Gastroesophageal sphincter (tissue), 4 donors: ENCODE measurements at places on chromosomes 5 and 9.

DNA sequence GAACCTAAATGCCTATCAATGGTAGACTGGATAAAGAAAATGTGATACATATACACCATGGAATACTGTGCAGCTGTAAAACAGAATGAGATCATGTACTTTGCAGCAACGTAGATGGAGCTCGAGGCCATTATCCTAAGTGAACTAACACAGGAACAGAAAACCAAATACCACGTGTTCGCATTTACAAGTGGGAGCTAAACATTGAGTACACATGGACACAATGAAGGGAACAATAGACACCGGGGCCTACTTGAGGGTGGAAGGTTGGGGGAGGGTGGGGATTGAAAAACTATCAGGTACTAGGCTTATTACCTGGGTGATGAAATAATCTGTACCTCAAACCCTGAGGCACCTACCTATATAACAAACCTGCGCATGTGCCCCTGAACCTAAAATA lies 22.4 kb upstream of the DEPDC1B start:
- no peaks in the 10 kb centered on the region for H3K27me3 ChIP-seq
- no peak for ATAC-seq
- H3K27ac ChIP-seq, result no peak overlapping the region
- no peaks in the 10 kb centered on the region for H3K4me1 ChIP-seq
- H3K4me3 ChIP-seq, result no peak overlapping the region
- H3K36me3 ChIP-seq, result no peaks in the 10 kb centered on the region

- H3K36me3 ChIP-seq, result no peaks in the 10 kb centered on the region
- ATAC-seq, result no peak
- peaks cover 46% of the 10 kb centered on the region for H3K27me3 ChIP-seq
- no peak overlapping the region for H3K27ac ChIP-seq
- no peak overlapping the region for H3K4me3 ChIP-seq
Observed at GRCh38 chr9:93809204-93809940, 145.8 kb downstream of the BARX1 start.

- no peak overlapping the region for H3K4me3 ChIP-seq
- H3K27me3 ChIP-seq, result no peaks in the 10 kb centered on the region
- H3K27ac ChIP-seq, result no peak overlapping the region
- ATAC-seq, result no peak
- no peaks in the 10 kb centered on the region for H3K4me1 ChIP-seq
Observed at GRCh38 chr5:81179959-81180358, 53.2 kb upstream of the CKMT2 start.

DNA sequence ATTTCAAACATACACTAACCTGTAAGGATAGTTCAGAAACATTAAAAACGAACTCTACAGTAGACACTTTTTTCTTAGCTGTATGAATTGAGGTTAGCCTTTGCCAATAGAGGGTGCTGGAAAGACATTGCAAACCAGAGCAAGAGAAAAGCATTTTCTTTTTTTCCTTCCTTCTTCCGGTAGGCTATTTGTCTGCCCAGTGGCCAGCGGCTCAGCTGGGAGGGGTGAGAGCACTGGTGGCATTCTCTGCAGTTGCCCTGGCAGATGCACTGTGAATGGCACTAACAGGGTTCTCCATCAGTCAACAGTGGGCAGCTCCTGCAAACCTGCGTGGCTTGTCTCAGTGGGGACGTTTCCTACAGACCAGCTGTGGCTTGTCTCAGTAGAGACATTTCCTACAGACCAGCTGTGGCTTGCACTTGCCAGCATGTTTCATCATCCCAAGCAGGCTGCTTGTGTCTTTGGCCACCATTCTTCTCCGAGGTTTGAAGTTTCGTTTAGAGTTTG lies 984.5 kb upstream of the CDH18 start:
- no peaks in the 10 kb centered on the region for H3K4me1 ChIP-seq
- ATAC-seq, result peak; percentile 83
- no peak overlapping the region for H3K27ac ChIP-seq
- H3K36me3 ChIP-seq, result no peaks in the 10 kb centered on the region

DNA sequence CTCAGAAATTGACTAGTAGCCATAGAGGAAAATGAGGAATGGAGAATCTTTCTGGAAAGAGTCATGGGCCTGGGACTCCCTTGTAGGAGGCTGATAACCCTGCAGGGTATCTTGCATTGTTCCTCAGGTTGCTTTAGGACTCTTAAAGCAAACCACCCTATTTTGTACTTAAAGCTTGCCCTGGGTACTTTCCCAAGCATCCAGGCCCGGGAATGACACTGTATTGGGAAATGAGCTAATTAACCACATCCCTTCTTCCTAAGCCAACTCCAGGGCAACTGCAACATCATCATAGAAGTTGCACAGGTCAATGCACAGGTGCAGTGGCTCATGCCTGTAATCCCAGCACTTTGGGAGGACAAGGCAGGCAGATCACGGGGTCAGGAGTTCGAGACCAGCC lies 55.9 kb downstream of the UGCG start:
- H3K4me1 ChIP-seq, result no peaks in the 10 kb centered on the region
- no peaks in the 10 kb centered on the region for H3K36me3 ChIP-seq
- ATAC-seq, result no peak
- no peaks in the 10 kb centered on the region for H3K27me3 ChIP-seq
- no peak overlapping the region for H3K4me3 ChIP-seq

DNA sequence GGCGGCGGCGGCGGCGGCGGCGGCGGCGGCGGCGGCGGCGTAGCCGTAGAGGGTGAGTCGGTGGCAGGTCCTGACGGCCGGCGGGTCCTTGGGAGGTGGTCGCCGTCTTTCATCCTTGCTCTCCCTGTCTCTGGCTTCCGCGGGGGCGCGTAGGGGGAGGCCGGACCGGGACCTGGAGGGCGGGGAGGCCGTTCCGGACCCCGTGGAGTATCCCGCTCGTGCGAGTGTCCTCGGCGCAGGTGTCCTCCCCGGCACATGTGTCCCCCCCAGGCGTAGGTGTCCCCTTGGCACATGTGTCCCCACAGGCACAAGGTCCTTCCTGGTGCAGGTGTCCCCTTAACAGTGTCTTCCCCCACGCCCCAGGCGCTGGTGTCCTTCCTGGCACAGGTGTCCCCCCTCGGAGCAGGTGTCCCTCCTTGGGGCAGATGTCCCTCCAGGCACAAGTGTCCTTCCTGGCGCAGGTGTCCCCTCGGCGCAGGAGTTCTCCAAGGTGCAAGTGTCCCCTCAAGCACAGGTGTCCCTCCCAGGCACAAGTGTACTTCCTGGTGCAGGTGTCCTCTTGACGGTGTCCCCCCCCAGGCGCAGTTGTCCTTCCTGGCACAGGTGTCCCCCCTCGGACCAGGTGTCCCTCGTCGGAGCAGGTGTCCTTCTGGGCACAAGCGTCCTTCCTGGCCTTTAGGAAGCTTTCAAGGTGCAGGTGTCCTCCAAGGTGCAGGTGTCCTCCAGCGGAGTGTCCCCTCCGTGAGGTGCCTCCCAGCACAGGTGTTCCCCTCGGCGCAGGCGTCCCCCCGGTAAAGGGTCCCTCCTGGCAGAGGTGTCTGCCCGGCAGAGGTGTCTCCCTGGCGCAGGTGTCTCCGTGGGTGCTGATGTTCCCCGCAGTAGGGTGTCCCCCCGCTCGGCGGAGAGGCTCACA lies 519 bp downstream of the EXOC3 start:
- H3K36me3 ChIP-seq, result no peaks in the 10 kb centered on the region
- peaks cover 15% of the 10 kb centered on the region for H3K4me1 ChIP-seq
- ATAC-seq, result peak; percentile 8
- H3K27ac ChIP-seq, result peak overlapping the region; percentile 89

GRCh38 chr5:5523066-5523505 lies 100.6 kb downstream of the ICE1 start:
- no peak overlapping the region for H3K27ac ChIP-seq
- no peaks in the 10 kb centered on the region for H3K27me3 ChIP-seq
- H3K4me1 ChIP-seq, result no peaks in the 10 kb centered on the region
- no peak overlapping the region for H3K4me3 ChIP-seq
- ATAC-seq, result no peak

DNA sequence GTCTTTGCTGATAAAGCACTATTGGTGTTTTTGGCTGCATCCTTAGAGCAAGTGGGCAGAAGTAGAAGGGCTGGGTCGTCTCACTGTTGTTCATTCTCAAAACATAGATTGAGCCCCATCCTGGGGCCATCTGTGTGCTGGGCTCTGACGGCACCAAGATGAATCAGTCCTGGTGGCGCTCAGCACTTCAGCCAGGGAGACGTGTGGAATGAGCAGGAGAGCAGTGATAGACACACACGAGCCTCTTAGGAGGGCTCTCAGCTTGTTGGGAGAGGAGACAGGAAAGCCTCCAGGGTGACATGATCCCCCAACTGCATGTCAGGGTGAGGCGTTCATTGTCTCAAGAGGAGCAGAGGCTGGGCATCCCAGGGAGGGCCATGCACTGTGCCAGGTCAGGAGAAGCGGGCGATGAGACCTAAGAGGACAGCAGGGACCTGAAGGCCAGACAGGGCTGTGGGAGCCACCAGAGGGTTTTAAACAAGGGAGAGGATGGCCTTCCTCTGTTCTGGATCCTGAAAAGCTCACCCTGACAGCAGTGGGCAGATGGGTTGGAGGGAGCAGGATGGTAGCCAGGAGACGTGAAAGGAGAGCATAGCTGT lies 115.8 kb downstream of the DAB2IP start:
- peaks cover 42% of the 10 kb centered on the region for H3K4me1 ChIP-seq
- H3K4me3 ChIP-seq, result no peak overlapping the region
- ATAC-seq, result no peak
- H3K36me3 ChIP-seq, result peaks cover 100% of the 10 kb centered on the region
- no peak overlapping the region for H3K27ac ChIP-seq

DNA sequence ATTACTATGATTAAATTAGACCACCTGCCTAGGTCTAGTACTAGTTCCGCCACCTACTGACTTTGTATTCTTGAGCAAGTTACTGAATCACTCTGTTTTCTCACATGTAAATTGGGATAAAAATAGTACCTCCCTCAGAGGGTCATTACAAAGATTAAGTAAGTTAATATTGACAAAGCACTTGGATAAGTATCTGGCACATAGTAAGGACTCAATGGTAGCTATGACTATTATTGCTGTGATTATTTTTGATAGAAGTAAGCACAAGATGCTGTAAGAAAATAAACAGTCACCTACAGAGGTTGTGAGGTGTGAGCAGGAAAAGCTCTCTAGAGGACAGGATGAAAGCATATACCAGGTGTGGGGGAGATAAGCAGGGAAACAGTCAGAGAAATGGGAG lies 173.1 kb upstream of the PAPPA start:
- ATAC-seq, result no peak
- no peak overlapping the region for H3K4me3 ChIP-seq
- no peak overlapping the region for H3K27ac ChIP-seq
- H3K4me1 ChIP-seq, result no peaks in the 10 kb centered on the region
- no peaks in the 10 kb centered on the region for H3K36me3 ChIP-seq
- no peaks in the 10 kb centered on the region for H3K27me3 ChIP-seq

- no peak overlapping the region for H3K4me3 ChIP-seq
- no peaks in the 10 kb centered on the region for H3K27me3 ChIP-seq
- no peaks in the 10 kb centered on the region for H3K36me3 ChIP-seq
- peak; percentile 2 for ATAC-seq
Observed at GRCh38 chr5:38463634-38464521, 92.6 kb downstream of the LIFR start.

DNA sequence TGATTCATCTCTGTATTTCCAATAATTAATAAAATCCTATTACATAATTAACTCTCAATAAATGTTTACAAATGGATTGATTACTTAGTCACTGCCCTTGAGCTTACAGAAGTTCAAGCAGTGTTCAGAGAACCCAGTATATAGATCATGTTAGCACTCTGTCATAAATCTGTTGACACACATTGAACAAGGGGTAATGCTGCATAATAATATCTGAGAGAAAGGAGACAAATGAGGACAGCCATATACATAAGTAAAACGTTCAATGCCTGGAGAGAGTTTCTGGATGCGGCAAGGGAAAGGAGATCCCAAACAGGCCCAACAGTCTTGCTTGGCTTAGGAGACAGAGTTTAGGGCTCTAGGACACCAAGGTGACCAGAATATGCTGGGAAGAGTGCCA lies 270.2 kb downstream of the FBXL17 start:
- no peaks in the 10 kb centered on the region for H3K4me1 ChIP-seq
- ATAC-seq, result no peak
- H3K27me3 ChIP-seq, result no peaks in the 10 kb centered on the region
- no peak overlapping the region for H3K27ac ChIP-seq
- no peak overlapping the region for H3K4me3 ChIP-seq

- no peaks in the 10 kb centered on the region for H3K36me3 ChIP-seq
- no peak for ATAC-seq
- H3K27me3 ChIP-seq, result peaks cover 85% of the 10 kb centered on the region
- no peak overlapping the region for H3K27ac ChIP-seq
- H3K4me3 ChIP-seq, result no peak overlapping the region
Observed at GRCh38 chr5:1864896-1865440, 17.8 kb downstream of the IRX4 start.

GRCh38 chr5:42952578-42952974 lies 87.5 kb downstream of the ANXA2R start:
- H3K4me1 ChIP-seq, result no peaks in the 10 kb centered on the region
- no peak overlapping the region for H3K4me3 ChIP-seq
- H3K36me3 ChIP-seq, result no peaks in the 10 kb centered on the region
- ATAC-seq, result no peak

DNA sequence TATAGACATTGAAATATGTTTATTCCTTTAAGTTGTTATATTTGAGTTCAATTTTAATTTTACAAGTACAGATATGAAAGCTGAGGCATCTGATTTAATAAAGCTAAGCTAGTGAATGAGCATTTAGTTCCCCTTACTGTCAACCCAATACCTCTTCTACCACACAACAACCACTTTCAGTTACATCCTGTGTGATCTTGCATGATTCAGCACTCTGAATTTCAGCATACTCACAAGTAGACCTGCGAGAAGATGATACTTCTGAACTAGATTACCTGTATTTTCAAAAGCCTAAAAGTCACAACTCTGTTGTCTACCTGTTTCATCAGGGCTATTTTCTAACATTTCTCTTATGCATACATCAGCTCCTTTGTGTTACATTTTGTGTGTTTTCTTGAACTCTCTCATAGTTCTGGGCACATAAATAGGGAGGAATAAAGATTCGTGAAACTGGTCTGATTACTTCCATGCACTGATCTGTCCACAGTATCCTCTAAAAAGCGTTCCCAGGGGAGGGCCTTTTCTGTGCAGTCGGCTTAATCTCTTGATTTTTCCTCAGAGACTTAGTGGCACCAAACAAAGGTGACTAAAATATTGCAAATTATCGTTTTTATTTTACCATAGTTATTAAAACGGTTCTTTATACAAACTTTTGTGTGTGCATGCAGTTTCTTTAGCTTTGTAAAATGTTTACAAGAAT lies 2025.5 kb upstream of the NUDT12 start:
- no peak overlapping the region for H3K27ac ChIP-seq
- ATAC-seq, result no peak
- no peak overlapping the region for H3K4me3 ChIP-seq
- no peaks in the 10 kb centered on the region for H3K36me3 ChIP-seq

DNA sequence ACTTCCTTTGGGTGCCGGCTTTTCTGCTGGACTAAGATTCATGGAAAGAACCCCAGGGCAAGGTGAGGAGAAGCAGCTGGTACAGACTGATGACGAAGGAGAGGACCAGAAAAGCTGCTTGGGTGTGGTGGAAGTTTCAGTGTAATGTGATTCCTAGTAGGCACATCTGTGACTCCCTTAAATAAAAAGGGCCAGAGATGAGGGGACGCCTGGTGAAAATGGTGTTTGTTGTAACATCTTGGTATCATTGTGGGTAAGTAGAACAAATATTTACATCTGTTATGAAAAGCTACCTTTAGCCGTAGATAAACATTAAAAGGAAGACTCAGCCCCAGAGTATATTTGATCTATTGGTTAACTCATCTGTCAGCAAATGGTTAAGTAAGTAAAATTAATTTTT lies 33.8 kb downstream of the OTULINL start:
- no peak overlapping the region for H3K4me3 ChIP-seq
- H3K4me1 ChIP-seq, result no peaks in the 10 kb centered on the region
- H3K27ac ChIP-seq, result no peak overlapping the region
- H3K36me3 ChIP-seq, result no peaks in the 10 kb centered on the region
- no peaks in the 10 kb centered on the region for H3K27me3 ChIP-seq
